A549 treated with DMSO at 1 μM for 4 hours (cell line): ENCODE measurements at places on chromosomes 3 and 15. TPM values are rescaled to one million over a fixed set of nuclear protein-coding genes. Genes with fewer than 3 reads are reported as not detected.

The FRMD5 gene
- total RNA-seq: 3.9 to 5.6 TPM (median 4.2 TPM) in 5 replicates

The AP3S2 gene
- total RNA-seq: 39.3 to 64.1 TPM (median 47.0 TPM) in 5 replicates

The P2RY13 gene
- total RNA-seq: not detected in 5 replicates

The SPATA12 gene
- total RNA-seq: 0.45 to 0.64 TPM (median 0.52 TPM) in 5 replicates

The MKRN2OS gene
- not detected in 5 replicates for total RNA-seq

The GADL1 gene
- not detected in 5 replicates for total RNA-seq

The SOX14 gene
- total RNA-seq: not detected in 5 replicates
